Activated CD4-positive, alpha-beta T cell treated with anti-CD3 and anti-CD28 coated beads for 36 hours (primary cell): ENCODE measurements at places on chromosomes 1 and 21.

- no peak within 1 kb of the TSS for H3K4me3 ChIP-seq
- DNase-seq: no peak
- no peaks in the 10 kb centered on the region for H3K4me1 ChIP-seq
- no peaks in the 10 kb centered on the region for H3K36me3 ChIP-seq
Measured at GRCh38 chr1:110450929-110451328, at the start of gene PROK1. TSS of gene PROK1 (plus strand) at chr1:110451149. CDS start at chr1:110451217, 68 bp downstream.

GRCh38 chr1:171279234-171279633 lies 30.9 kb downstream of the FMO1 start:
- peaks cover 18% of the 10 kb centered on the region for H3K27me3 ChIP-seq
- DNase-seq: no peak
- H3K4me1 ChIP-seq: no peaks in the 10 kb centered on the region
- H3K27ac ChIP-seq: no peak overlapping the region
- H3K4me3 ChIP-seq: no peak overlapping the region

DNA sequence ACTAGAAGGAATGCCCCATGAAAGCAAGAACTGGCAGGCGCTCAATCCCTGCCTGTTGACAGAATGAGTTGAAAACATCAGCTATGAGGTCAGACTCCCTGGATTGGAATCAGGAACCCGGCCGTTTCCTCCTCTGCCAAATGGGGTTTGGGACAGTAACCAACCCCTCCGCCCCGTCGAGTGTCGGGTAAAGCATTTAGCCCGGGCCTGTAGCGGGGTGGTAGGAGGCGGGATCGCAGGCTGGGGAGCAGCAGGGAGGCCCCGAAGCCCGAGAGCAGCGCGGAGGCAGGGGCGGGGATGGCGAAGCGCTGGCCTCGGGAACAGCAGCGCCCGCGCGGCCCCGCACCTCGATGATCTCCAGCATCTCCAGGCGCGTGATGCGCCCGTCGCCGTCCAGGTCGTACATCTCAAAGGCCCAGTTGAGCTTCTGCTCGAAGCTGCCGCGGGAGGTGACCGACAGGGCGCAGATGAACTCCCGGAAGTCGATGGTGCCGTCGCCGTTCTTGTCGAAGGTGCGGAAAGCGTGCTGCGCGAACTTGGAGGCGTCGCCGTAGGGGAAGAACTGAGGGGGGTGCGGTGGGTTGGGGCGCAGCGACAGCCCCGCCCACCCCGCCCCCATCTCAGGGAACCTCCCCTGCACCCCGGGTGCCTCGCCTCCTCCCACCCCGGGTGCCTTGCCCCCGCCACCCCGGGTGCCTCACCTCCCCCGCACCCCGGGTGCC lies 7.5 kb downstream of the HPCAL4 start:
- DNase-seq: peak; percentile 59
- H3K36me3 ChIP-seq: peaks cover 7% of the 10 kb centered on the region
- H3K4me3 ChIP-seq: no peak overlapping the region
- H3K4me1 ChIP-seq: peaks cover 22% of the 10 kb centered on the region
- H3K27ac ChIP-seq: no peak overlapping the region
- H3K27me3 ChIP-seq: peaks cover 26% of the 10 kb centered on the region

GRCh38 chr1:229751610-229752009 lies 125.6 kb downstream of the URB2 start:
- H3K4me3 ChIP-seq: no peak overlapping the region
- H3K36me3 ChIP-seq: no peaks in the 10 kb centered on the region
- peaks cover 7% of the 10 kb centered on the region for H3K27me3 ChIP-seq
- peaks cover 9% of the 10 kb centered on the region for H3K4me1 ChIP-seq

DNA sequence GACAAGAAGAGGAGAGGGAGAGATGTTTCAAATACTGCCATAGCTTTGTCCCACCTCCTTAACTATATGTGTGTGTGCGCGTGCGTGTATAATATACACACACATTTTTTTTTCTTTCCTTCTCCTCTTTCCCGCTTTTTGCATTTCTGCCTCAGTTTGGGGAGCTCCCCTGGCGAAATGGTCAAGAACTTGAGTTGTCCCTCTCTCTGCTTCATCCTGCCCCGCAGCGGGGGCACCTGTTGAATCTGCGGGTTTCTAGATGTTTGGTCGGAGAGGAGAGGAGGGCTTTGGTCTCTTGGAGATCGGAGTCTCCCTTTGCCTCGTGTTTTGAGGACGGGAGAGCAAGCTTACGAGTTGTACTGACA lies 504 bp downstream of the SCCPDH start:
- H3K27me3 ChIP-seq: no peaks in the 10 kb centered on the region
- H3K36me3 ChIP-seq: peaks cover 35% of the 10 kb centered on the region
- H3K4me3 ChIP-seq: peak overlapping the region; percentile 83
- H3K27ac ChIP-seq: peak overlapping the region; percentile 84
- no peak for DNase-seq

GRCh38 chr1:232143315-232143886 lies 486.5 kb downstream of the SIPA1L2 start:
- H3K4me3 ChIP-seq: no peak overlapping the region
- H3K27me3 ChIP-seq: peaks cover 3% of the 10 kb centered on the region
- DNase-seq: no peak
- H3K27ac ChIP-seq: no peak overlapping the region
- H3K36me3 ChIP-seq: peaks cover 2% of the 10 kb centered on the region

DNA sequence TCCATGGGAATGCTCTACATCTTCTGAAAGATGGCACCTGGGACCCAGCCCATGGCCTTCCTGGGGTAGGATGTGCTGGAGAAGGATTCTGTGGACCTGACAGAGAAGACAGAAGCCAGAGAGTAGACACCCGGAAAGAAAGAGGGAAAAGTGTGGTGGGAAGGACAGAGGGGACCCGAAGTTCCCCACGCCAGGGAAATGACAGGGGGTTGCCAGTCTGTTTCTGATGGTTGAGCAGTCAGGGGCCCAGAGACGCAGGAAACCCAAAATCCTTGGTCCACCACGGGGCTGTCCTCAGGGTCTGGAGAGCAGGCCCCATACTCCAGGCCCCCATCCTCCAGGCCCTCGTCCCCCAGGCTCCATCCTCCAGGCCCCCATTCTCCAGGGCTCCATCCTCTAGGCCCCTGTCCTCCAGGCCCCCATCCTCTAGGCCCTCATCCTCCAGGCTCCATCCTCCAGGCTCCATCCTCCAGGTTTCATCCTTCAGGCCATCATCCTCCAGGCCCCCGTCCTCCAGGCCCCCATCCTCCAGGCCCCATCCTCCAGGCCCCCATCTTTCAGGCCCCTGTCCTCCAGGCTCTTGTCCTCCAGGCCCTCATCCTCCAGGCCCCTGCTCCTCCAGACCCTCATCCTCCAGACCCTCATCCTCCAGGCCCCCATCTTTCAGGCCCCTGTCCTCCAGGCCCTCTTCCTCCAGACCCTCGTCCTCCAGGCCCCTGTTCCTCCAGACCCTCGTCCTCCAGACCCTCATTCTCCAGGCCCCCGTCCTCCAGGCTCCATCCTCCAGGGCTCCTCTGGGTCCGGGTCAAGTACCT lies 1.0 kb upstream of the TFF2 start:
- no peak for DNase-seq
- H3K27ac ChIP-seq: peak overlapping the region; percentile 6
- no peak overlapping the region for H3K4me3 ChIP-seq
- no peaks in the 10 kb centered on the region for H3K36me3 ChIP-seq
